ENCODE measurements at places on chromosomes 7 and 10.

- DNase-seq, result no peak
These were observed 40.3 kb upstream of the GTF2I start for GRCh38 chr7:74617180-74617744.

DNA sequence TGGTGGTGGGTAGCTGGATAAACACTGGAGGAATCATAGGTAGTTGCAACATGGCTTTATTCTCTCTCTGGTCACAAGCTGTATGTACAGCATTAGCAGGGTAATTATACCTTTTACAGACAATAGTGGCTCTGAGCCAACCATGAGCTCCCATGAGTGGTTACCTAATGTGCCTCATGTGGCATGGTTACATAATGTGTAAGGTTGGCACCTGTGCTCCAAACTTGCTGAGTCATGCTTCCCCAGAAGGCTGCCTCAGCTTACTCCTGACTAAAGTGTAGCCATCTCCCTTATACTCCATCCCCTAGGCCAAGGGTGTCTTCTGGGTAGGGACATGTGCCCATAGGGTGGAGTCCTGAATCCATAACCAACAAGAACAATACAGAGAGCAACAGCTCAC is 345.3 kb upstream of the SEMA3C start:
- no peak for DNase-seq

DNA sequence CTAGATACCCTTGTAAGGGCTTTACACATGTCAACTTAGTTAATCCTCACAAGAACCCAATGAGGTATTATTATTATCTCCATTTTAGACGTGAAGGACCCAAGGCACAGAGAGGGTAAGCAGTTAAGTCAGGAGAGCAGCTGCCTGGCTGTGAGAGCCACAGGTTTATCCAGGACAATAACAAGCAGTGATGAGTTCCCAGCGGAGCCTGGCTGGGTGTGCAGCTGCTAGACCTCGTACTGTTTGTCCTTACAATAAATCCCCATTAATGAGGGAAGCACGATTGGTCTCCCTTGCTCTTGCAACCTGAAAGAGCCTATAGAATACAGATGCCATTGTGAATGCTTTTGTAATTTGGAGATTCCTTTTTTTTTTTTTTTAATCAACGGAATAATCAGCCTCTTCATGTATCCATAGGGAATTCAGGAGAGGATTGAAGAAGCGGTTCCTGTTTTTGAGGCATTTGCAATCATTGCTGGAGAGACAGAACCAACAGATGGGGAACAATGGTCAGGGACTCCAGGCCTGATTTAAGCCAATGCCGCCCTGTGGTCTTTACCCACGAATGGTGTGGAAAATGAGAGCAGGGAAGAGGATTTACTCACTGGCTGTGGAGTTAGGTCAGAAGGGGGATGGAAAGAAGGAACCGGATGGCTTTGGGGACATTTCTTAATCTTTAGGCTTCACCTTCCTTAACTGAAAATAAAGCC is 12.3 kb upstream of the ASB4 start:
- no peak for DNase-seq

GRCh38 chr10:35598379-35598778 is 6.8 kb upstream of the GJD4 start:
- no peak for DNase-seq

DNA sequence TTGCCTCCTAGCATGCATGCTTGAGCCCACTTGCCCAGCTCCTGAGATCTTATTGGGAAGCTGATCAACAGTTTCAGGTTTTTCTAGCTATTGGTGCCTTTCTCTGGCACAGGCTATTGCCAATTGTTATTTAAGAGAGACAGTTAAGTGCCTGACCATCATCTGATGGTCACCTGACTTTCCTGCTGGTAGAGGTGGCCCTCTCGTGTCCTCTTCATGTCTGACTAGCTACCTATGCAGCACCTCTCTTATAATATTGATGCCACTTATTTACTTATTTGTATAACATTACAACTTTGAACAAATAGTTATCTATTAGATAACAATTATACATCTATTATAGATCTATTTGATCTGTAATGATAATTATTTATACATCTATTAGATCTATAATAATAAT is 205.9 kb upstream of the SEMA3D start:
- DNase-seq, result no peak

GRCh38 chr7:141418066-141418465 is 133.1 kb upstream of the AGK start:
- DNase-seq, result no peak

GRCh38 chr7:98802088-98802780 is 67.6 kb downstream of the TMEM130 start:
- no peak for DNase-seq

DNA sequence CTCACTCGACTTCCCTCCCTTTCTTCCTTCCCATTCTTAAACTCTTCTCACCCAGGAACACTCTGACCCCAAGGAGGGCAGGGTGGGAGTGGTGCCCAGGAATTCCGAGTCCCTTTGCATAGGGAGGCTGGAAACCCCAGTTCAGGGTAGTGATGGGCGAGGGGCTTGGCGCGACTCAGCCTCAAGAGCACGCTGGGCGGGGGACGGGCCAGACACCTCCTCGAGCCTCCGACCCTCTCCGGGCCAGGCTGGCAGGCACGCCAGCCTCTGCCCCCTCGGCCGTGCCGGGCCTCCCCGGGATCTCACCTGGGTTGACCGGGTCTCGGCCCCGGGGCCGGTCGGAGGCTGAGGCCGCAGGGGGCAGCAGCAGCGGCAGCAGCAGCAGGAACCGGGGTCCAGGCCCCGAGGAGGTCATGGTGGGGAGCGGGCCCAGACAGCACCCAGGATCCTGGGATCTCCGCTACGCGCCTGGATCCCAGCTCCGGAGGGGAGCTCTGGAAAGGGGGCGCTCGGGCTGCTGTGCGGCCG is 457 bp downstream of the PLOD3 start:
- DNase-seq, result no peak

- peak; percentile 9 for DNase-seq
These were observed 635 bp downstream of the ZNF12 start for GRCh38 chr7:6705959-6706665.

DNA sequence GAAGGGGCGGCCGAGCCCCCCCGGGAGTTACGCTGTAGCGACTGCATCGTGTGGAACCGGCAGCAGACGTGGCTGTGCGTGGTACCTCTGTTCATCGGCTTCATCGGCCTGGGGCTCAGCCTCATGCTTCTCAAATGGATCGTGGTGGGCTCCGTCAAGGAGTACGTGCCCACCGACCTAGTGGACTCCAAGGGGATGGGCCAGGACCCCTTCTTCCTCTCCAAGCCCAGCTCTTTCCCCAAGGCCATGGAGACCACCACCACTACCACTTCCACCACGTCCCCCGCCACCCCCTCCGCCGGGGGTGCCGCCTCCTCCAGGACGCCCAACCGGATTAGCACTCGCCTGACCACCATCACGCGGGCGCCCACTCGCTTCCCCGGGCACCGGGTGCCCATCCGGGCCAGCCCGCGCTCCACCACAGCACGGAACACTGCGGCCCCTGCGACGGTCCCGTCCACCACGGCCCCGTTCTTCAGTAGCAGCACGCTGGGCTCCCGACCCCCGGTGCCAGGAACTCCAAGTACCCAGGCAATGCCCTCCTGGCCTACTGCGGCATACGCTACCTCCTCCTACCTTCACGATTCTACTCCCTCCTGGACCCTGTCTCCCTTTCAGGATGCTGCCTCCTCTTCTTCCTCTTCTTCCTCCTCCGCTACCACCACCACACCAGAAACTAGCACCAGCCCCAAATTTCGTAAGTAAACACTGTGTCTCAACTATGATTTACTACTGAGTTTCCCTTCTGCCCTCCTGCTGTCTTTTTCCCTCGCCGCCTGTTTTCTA is 666 bp downstream of the NRG3 start:
- DNase-seq, result no peak

GRCh38 chr7:95584769-95585425 is 11.4 kb downstream of the PDK4 start:
- no peak for DNase-seq

DNA sequence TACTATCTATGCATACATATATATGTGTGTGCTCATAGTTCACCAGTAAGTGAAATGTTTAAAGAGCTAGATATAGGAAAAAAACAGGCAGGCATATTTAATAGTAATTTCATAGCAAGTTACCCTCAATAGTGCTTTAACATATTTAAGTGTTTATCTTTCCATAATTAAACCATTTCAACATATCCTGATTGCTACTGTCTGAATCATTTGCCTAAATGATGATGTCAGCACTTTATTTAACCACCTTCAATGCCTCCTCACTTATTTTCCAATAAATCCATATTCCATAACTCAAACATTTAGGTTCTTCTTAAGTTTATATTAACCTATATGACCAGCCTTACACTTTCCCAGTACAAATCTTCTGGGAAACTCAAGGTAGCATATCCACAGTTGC is 601.1 kb downstream of the ARL4A start:
- DNase-seq, result no peak

DNA sequence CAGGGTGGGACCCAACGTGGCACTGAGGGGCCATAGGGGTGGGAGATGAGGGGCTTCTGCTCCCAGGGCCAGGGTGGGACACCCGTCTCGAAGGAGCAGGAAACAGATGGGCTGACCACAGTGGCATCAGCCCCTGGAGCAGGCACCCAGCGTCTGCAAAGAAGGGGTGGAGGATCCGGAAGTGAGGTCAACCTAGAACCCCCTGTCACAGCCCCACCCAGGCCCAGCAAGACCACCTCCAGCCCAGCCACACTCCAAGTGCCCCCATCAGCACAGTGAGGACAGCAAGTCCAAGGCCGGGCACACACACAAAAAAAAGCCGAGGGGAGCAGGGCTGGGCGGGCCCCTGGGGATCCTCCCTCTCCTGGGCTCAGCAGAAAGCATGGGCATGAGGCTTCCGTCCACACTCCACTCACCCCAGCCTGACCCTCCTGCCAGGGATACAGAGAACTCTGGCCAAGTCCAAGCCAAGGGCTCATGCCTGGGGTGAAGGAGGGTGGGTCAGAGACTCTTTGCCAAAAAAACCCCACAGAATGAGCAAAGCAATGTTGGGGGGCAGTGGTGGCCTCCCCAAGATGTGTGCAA is 111.0 kb downstream of the FOXL3 start:
- no peak for DNase-seq

- no peak for DNase-seq
These were observed 12.3 kb upstream of the TRDMT1 start for GRCh38 chr10:17213646-17214349.

- DNase-seq, result no peak
These were observed 105.6 kb downstream of the RNLS start for GRCh38 chr10:88477343-88478085.

DNA sequence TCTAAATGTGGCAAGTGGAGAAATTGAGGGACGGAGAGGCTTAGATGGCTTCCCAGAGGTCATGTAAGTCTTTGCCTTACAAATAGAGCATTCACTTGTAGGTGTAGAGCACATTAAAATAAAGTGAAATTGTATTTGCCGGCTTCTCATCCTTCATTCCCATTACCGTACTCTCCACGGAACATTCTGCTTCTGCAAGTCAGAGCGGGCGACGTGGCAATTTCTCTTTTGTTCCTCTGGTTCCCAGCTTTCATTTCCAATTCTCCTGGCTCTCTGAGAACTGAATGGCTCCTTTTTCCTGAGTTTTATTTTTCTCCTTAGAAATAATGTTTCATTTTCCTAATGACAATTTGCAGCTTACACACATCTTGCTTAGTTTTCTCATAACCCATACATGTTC is 51.3 kb upstream of the PFKP start:
- DNase-seq, result no peak

DNA sequence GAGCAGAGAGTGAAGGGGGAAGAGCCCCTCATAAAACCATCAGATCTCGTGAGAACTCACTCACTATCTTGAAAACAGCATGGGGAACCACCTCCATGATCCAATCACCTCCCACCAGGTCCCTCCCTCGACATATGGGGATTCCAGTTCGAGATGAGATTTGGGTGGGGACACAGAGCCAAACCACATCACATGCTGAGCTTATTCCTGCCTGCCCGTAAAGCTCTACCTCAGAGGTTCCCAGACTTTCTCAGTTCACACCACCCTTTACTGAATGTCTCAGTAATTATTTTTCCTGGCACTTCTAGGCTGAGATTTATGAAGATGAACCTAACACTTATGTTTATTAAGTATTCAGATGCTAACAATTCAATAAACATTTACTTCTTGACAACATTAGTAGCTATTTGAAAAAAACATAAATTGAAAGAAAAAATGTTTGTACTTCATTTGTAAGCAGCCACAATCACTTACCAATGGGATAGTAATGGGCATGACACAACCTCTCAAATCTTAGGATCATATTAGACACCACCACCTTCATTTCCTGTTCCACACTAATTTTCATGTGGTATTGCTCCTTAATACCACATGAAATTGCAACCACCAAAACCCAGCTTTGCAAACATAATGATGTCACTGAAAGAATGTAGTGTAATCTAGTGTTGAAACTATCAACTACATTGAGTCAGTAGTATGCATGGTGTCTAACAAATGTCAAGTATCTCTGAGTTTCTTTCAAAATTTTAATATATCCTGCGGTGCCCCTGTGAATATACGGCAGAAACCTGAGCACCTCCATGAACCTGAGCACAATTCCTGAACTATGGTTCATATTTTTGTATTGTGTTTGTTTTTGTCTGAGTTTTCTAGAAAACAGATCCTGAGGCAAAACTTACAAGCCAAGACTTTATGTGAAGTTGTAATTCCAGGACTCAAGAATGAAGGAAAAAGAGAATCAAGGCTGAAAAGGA is 4.5 kb upstream of the DGKI start:
- no peak for DNase-seq

DNA sequence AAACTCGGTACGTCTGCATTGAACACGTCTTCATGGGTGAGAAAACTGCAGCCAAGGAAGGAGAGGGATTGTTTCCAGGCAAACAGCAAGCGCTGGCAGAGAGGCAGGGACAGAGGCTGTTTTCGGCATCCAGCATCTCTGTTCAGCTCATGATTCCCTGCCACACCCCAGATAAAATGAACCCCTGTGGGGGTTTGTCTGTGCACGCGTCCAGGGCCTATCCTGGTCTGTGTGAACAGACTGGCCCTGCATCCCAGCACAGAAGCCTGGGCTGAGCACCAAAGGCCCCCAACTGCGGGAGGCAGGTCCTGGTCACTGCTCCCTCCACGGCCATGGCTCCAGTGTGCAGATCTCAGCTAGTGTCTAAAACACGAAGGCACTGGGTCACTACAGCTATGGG is 83.3 kb upstream of the FAM20C start:
- DNase-seq, result no peak

GRCh38 chr10:110648692-110649346 is 4.7 kb downstream of the RBM20 start:
- DNase-seq, result no peak

DNA sequence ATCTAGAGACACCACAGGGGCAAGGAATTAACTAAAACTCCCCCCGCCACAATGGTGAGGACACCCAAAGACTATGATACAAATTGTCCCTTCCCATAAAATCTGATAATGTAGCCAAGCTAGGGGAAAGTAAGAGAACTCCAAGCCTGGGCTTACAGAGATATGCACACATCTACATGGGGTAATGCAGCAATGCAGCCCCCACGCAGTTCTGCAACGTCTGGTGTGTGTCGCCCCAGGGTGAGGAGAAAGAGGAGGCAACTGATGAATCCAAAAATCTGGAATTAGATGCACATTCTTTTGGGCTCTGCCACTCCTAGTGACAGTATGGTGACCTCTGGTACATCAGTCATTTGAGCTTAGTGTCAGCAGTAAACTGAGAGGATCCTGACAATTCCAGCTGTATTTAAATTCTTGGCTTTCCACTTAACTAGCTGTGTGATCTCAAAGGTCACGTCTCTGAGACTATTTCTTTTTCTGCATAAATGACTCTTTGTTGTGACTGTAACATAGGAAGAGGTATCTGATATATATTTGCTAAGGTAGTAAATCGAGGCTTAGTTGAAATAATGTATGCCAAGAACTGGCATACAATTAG is 51.5 kb downstream of the PIP4K2A start:
- no peak for DNase-seq

- DNase-seq, result no peak
These were observed 8.7 kb upstream of the BAZ1B start for GRCh38 chr7:73530800-73531199.

Measured in stimulated activated CD8-positive, alpha-beta memory T cell treated with anti-CD3 and anti-CD28 coated beads, Interleukin-15, amount 100 ng/mL, for 24 hours (primary cell).